T-helper 2 cell treated with Interferon-gamma antibody and Interleukin-4, amounts not matched to agents 5 μg/mL and 100 μg/mL, for 36 hours (primary cell): ENCODE measurements at places on chromosomes 2 and 18.

DNA sequence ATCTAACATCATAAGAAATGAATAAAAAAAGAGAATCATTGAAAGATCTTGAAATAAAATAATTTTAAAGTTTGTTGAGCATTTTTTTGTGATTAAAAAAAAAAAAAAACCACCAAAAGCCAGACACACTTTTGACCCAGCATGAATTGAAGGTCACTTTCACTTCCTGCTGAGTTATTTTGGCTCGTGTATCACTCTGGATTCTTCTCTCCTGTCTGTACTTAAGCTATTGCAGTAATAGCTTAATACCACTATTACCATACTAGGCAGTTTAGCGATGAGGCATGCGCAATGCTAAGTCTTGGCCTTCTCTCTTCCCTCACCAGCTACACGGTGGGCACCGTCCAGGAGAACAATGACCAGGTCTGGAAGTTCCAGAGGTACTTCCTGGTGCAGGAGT, 54.5 kb upstream of the SPP2 start:
- peaks cover 28% of the 10 kb centered on the region for H3K4me1 ChIP-seq
- H3K27ac ChIP-seq, result no peak overlapping the region
- no peak for DNase-seq
- no peak overlapping the region for H3K4me3 ChIP-seq

- H3K4me3 ChIP-seq, result no peak overlapping the region
- H3K4me1 ChIP-seq, result peaks cover 7% of the 10 kb centered on the region
- no peaks in the 10 kb centered on the region for H3K36me3 ChIP-seq
- DNase-seq, result no peak
- no peaks in the 10 kb centered on the region for H3K27me3 ChIP-seq
Observed at GRCh38 chr18:76130845-76131244, 364.2 kb downstream of the ZNF516 start.

- no peak overlapping the region for H3K4me3 ChIP-seq
- H3K27me3 ChIP-seq, result peaks cover 12% of the 10 kb centered on the region
- H3K4me1 ChIP-seq, result peaks cover 25% of the 10 kb centered on the region
- peak; percentile 79 for DNase-seq
- no peaks in the 10 kb centered on the region for H3K36me3 ChIP-seq
Observed at GRCh38 chr2:231677632-231678104, 30.7 kb upstream of the PTMA start.

DNA sequence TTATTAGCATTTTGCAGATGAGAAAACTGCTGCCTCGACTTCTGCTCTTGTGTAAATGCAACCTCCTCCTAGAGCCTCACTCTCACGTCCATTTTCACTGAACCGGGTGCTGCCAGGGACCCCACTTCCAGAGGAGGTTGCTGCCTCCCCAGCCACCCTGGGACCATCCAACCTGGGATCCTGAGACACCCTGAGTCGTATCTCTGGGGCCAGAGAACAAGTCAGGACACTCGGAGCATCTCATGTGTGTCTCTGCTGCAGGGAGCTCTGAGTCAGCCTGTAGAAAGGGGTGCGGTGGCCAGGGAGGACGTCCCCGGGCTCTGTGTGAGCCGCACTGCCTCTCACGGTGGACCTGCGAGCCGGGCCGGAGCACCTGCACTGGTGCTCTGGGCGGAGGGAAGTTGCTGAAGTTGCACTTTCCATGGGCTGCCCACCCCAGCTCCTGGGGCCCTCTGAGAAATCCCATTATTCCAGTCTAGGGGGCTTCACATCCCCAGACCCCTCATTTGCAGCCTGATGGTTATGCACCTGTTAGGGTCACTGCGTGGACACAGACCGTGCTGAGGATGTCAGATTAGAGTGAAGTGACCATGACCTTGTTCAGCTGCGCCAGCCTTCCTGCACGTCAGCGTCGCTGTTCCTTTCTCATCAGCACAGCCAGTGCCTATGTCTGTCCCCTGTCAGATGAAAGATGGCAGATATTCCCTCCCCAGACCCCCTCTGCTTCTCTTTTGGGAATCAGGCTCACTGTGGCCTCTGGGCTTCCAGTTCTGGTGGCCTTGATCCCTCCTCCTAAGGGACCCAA, 230.4 kb downstream of the KLHL29 start:
- peaks cover 4% of the 10 kb centered on the region for H3K4me1 ChIP-seq
- H3K27me3 ChIP-seq, result peaks cover 10% of the 10 kb centered on the region
- no peak overlapping the region for H3K27ac ChIP-seq
- H3K36me3 ChIP-seq, result no peaks in the 10 kb centered on the region
- no peak overlapping the region for H3K4me3 ChIP-seq
- no peak for DNase-seq

DNA sequence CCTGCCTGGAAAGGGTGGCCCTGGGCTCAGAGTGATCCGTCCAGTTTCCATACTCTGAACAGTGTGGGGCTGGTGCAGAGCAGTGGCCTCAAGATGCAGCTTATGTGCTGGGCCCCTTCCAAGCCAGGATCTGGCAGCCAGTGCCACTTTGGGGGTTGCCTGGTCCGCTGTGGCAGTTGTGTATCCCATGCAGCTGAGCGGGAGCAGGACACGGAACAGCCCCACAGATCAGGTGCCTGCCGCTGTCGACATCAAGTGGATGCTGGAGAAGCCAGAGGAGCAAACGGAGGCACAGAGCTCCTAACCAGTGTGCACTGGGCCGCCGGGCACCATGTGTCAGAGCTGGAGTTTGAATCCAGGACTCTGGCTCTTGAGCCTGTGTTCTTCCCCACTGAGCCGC, 112.0 kb downstream of the CABLES1 start:
- peaks cover 6% of the 10 kb centered on the region for H3K4me1 ChIP-seq
- peaks cover 6% of the 10 kb centered on the region for H3K36me3 ChIP-seq
- no peaks in the 10 kb centered on the region for H3K27me3 ChIP-seq
- no peak overlapping the region for H3K4me3 ChIP-seq
- DNase-seq, result no peak

GRCh38 chr18:61308795-61309393, 24.3 kb upstream of the CDH20 start:
- H3K27me3 ChIP-seq, result no peaks in the 10 kb centered on the region
- DNase-seq, result no peak
- H3K36me3 ChIP-seq, result no peaks in the 10 kb centered on the region
- H3K27ac ChIP-seq, result no peak overlapping the region
